ENCODE measurements at places on chromosomes 3 and 15. TPM values are rescaled to one million over a fixed set of nuclear protein-coding genes. Genes with fewer than 3 reads are reported as not detected.

The MOBP gene
- not detected for total RNA-seq

The PAQR9 gene
- 3.0 TPM for total RNA-seq

The A4GNT gene
- not detected for total RNA-seq

The SOX14 gene
- total RNA-seq: not detected

The HGD gene
- total RNA-seq: 17.6 TPM

The PIERCE2 gene
- 5.4 TPM for total RNA-seq

The MYZAP gene
- 0.72 TPM for total RNA-seq

The MRPL46 gene
- 64.7 TPM for total RNA-seq

The HIGD2B gene
- total RNA-seq: not detected

The FAM227B gene
- 0.96 TPM for total RNA-seq

The CLDN16 gene
- 0.06 TPM for total RNA-seq

The ABCC5 gene
- 12.0 TPM for total RNA-seq

The LEKR1 gene
- total RNA-seq: 0.51 TPM

The BSN gene
- total RNA-seq: 0.13 TPM

The USP4 gene
- 14.5 TPM for total RNA-seq

The CAPN3 gene
- total RNA-seq: not detected

The CHST2 gene
- 0.44 TPM for total RNA-seq

The OR5K3 gene
- not detected for total RNA-seq

The TCF12 gene
- total RNA-seq: 46.6 TPM

The ISLR gene
- 0.39 TPM for total RNA-seq

The CLRN1 gene
- not detected for total RNA-seq

The CYP8B1 gene
- total RNA-seq: not detected

The CELF6 gene
- not detected for total RNA-seq

The SCG3 gene
- not detected for total RNA-seq

The EIF4A2 gene
- total RNA-seq: 147 TPM

The SLC24A1 gene
- 4.0 TPM for total RNA-seq

The PIGZ gene
- 1.6 TPM for total RNA-seq

The SLMAP gene
- total RNA-seq: 24.6 TPM

The GP9 gene
- not detected for total RNA-seq

Measured in A549 treated with CpdA at 1 μM for 4 hours (cell line).